ENCODE measurements at places on chromosomes 2 and 18. TPM values are rescaled to one million over a fixed set of nuclear protein-coding genes. Genes with fewer than 3 reads are reported as not detected.

TMEM198 gene
- not detected for total RNA-seq

ZNF516 gene
- total RNA-seq = 9.4 TPM

NDUFB3 gene
- 116 TPM for total RNA-seq

LRP2 gene
- total RNA-seq = not detected
